ENCODE measurements at places on chromosomes 13 and 19.

- no peak for DNase-seq
These were observed at the start of gene TNFRSF19 for GRCh38 chr13:23570099-23570920. Gene TNFRSF19, plus strand, starts transcription at chr13:23570412. Its CDS starts 19,772 bp downstream, at chr13:23590184.

- DNase-seq: no peak
These were observed 80.5 kb upstream of the MBNL2 start for GRCh38 chr13:97141564-97142005.

GRCh38 chr13:102657630-102658029, 37.2 kb downstream of the METTL21C start:
- no peak for DNase-seq

DNA sequence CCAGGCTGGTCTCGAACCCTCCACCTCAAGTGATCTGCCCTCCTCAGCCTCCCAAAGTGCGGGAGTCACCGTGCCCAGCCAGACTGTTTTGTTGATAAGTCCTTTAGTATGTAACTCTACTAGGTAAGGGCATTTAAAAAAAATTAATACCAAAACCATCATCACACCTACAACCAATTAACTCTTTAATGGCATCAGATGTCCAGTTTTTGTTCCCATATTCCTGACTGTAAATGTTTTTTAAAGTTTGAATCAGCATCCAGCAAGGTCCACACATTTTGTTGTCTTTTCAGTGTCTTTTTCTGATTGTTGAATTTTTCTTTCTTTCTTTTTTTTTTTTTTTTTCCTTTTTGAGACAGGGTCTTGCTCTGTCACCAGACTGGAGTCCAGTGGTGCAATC, 5.6 kb downstream of the FCGRT start:
- DNase-seq: no peak

- DNase-seq: no peak
These were observed 4.4 kb upstream of the LTBP4 start for GRCh38 chr19:40596608-40597328.

GRCh38 chr19:41327076-41327575, 17.2 kb downstream of the CCDC97 start:
- DNase-seq: no peak

GRCh38 chr19:32971012-32971595, 654 bp downstream of the CEP89 start:
- DNase-seq: no peak

- DNase-seq: no peak
These were observed 22.6 kb downstream of the KLHL26 start for GRCh38 chr19:18659281-18660050.

DNA sequence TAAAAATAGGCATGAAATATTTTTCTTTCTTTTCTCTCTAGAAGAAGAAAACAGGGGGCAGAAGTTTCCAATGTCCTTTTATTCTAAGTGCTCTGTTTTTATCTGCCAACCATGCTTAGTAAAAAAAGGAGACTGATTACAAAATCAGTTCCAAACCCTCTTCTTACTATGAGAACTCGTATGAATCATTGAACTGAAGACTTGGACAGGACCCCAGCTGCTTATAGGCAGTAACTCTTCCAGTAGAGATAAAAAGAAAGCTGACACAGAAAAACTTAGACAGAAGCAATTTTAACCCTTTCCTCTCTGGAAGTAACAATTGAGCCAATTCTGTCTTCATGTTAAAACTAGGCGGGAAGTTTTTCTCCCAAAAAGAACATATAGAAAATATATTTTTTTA, 24.5 kb upstream of the FREM2 start:
- no peak for DNase-seq

DNA sequence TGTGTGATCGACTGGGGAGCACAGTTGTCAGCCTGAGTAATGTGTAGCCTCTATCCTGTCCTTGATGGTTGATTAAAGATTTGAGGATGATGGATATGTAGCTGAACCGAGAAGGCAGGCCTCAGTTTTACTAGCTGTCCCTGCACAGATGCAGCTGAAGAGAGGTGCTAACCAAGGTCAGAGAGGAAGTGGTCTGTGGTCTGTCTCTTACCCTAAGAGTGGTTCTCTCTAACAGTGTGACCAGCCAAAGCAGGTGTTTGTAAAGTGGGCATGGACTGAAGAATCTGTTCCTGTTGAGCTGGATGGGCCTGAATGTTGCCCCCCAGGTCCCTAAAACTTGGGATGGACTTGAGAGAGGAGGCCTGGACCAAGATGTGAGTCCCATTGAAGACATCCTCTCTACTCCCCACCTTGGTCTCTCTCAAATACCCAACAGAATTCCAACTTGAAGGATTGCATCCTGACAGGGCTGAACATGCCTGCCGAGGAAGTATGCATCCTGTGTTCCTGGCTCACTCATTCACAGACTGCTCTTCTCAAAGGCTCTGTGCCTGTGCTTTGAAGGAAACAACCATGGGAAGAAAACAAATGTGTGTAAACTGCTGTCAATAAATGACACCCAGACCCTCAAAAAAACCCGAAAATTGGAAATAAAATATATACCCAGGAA, 223.8 kb downstream of the MAB21L1 start:
- DNase-seq: no peak

DNA sequence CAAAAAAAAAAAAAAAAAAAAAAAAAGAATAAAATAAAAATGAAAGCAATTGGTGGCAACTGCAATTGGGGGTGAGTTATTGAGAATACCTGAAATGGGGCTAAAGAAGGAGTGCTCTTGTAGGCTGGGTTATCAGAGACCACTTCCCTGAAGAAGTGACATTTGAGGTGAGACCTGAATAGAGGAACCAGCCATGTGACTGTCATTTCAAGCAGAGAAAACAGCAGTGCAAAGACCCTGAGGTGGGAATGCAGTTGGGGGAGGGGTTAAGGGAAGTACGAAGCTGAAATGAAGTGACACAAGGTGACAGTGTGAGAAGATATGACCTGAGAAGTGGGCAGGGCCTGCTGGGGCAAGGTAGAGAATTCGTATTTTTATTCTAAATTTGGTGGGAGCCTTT, 4.3 kb upstream of the PALM3 start:
- DNase-seq: no peak

DNA sequence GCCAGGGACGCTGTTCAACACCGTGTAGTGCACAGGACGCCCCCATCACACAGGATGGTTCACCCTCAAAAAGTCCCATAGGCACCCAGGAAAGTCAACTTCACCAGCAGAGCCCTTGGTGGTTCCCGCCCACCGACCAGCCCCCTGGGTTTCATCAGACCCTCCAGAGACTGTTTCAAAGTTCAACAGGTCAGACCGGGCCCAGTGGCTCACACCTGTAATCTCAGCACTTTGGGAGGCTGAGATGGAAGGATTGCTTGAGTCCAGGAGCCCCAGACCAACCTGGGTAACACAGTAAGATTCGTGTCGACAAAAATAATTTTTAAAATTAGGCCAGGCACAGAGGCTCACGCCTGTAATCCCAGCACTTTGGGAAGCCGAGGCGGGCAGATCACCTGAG, 61.0 kb downstream of the MYO9B start:
- DNase-seq: no peak
